ENCODE measurements at places on chromosomes 4 and X.

DNA sequence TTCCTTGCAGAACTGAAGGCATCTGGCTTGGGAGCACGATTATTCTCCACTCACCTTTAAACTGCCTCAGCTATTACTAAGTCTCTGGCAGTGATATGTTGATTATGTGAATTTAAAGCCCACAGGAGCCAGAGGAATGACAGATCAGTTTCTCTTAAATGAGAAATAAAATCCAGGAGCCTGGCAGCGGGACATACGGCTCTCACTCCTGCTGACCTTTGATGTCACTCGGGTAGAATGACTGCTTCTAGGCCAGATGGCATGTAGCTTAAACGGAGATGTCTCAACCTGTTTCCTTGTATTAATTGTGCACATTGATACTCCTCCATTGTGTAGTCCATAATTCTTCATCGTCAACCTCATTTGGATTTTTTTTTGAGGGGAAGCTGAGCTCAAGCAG is 4.0 kb upstream of the CBLL2 start:
- DNase-seq: no peak

GRCh38 chr4:142405021-142405694 is 440.9 kb downstream of the INPP4B start:
- DNase-seq: peak; percentile 63

DNA sequence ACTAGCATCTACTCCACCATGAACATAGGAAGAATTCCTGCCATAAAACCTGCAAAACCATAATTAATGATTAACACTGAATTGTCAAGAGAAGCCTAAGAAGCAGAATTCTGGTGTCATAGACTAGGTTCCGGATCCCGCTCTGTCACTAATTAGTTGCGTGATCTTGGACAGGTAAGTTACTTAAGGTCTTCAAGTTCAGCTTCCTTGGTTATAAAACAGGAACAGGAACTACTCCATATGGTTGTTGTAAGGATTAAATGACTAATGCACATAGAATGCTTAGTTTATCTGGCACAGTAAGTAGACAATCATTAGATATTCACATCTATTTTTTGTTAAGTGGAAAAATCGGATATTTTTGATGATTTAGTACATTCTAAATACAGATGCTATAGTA is 14.3 kb downstream of the G3BP2 start:
- DNase-seq: no peak

GRCh38 chr4:31474221-31474620 is 754.1 kb downstream of the PCDH7 start:
- DNase-seq: no peak

DNA sequence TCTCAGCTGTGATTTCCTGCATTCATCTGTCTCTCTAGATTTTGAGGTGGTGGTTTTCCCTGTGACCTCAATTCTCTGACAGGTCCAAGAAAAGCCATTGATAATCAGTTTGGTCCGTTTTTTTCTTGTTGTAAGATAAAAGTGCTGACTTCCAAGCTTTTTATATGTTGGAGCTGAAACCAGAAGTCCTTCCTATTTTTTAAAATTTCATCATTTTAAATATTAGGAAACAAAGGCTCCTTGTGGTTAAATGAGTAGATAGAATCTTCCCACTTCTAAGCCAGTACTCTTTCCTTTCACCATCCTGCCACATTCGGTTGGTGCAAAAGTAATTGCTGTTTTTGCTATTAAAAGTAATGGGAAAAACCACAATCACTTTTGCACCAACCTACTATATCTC is 18.3 kb downstream of the RNF175 start:
- DNase-seq: no peak

DNA sequence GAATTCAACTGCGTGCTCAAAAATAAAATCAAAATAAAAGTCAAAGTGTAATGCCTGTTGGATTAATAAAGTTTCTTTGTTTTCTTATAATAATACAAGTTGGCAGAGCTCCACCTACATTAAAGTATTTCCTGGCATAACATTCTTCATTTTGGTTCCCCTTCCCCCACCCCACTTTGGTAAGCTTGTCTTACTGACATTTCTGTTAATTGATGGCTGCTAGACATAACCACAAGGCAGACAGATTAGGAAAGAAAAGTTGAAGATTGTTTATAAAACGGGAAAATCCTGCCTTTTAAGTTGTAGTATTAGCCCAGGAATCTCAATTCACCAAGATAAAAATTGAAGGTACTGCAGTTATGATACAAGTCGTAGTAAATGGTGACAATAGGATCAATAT is 246.5 kb upstream of the RPS6KA3 start:
- DNase-seq: no peak

DNA sequence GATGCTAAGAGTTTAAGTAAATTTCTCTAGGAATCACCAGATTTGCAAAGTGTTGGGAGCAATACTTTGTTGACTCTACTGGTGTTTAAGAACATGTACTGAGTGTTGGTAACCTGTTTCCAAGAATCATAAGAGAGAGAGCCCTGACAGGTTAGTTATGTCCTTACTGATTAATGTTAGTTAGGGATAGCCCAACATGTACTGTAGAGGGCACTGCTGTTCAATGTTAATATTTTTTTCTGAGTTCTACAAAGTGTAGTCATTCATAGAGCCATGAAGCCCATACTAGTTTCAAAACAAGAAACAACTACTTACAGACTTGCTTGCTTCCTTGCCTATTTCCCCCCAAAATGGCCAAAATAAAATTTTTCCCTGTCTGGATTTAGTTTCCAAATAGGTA is 11.9 kb downstream of the TMPRSS11D start:
- no peak for DNase-seq

GRCh38 chr4:72743078-72743477 is 174.1 kb upstream of the ADAMTS3 start:
- no peak for DNase-seq

- peak; percentile 20 for DNase-seq
Measured at GRCh38 chrX:66638591-66639500, at the start of gene EDA2R. TSS of gene EDA2R (minus strand) at chrX:66639078. CDS start at chrX:66616020, 23,058 bp downstream.

DNA sequence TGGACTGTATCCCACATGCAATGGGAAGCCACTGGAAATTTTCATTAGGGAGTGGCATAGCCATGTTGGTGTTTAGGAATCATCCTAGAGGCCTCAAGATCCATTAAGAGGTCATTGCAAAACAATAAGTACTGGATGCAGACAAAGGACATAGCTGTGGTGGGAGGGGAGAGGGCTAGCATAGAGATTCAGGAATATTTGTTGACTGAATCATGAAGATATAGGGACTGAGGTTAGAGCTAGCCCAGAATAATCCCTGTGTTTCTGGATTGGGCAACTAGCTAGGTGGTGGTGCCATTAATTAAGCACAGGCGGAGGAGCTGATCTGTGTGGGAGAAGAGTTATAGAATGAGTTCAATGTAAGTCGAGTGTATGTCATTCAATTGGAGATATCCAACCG is 135.0 kb downstream of the RAB28 start:
- DNase-seq: no peak

GRCh38 chrX:11530621-11531020 is 135.1 kb downstream of the ARHGAP6 start:
- no peak for DNase-seq

DNA sequence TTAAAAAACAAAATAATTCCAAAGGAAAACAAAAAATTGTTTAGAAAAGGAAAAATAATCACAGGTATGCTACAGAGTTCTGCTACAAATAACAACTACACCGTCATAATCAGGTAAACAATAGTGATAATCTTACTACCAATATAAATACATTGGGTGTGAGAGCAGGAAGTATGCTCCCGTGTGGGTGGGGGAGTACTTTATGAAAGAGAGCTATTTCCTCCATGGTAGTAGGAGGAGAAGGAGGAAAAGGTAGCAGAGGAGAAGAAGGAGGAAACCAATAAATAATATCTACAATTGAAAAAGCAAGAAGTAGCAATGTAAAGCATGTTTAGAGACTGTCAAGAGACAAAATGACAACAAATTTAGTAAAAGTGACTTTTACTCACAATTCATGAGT is 35.1 kb downstream of the TEC start:
- DNase-seq: no peak

- DNase-seq: no peak
Measured at GRCh38 chr4:26135331-26135730, 185.5 kb upstream of the RBPJ start.

- no peak for DNase-seq
Measured at GRCh38 chrX:130055103-130055502, 55.2 kb downstream of the ELF4 start.

DNA sequence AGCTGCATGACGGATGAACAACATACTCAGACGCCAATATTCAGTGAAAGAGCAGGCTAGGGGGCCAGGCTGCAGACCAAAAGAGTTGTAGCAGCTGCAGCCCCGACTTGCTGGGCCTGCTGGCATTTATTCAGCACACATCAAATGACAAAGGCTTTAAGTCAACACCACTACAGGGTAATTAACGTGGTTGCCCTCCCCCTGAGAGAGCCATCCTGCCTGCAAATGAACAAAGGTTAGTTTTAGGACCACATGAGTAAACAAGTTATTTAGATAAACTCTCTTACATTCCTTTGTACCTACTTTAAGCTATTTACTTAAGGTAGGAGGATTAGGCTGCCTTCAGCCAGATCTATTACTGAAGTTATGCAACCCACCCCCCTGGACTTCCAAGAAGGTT is 1329.1 kb downstream of the PCDH18 start:
- DNase-seq: no peak

DNA sequence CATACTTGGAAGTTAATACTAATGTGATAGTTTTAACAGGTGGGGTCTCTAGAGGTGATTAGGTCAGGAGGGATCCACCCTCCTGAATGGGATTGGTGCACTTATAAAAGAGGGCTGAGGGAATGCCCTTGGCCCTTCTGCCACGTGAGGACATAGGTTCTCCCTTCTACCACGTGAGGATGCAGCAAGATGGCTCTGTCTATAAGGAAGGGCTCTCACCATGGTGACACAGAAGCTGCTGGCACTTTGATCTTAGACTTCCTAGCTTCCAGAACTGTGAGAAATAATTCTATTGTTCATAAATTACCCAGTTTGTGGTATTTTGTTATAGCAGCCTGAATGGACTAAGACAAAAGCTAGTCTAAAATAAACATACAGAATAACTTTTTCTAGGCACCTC is 1.0 kb downstream of the AADAT start:
- no peak for DNase-seq

GRCh38 chr4:5974321-5974720 is 43.9 kb downstream of the C4orf50 start:
- no peak for DNase-seq

DNA sequence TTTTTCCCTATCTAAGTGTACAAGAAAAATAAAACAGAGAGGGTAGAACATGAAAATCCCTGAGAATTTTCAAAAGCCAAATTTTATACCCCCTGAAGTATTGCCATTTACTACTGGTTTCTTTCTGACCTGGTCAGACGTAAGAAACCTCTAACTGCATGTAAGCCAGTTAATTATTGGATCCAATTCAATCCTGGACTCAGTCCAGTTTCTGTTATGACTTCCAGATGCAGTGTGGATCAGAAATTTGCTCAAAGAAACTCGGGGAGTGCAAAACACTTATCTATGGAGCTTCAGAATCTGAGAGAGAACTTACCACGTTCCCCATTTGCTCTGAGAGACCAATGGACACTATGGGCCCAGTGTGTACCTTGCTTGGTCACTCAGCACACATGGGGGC is 383.5 kb downstream of the KLHL4 start:
- DNase-seq: no peak

- no peak for DNase-seq
Measured at GRCh38 chr4:94642561-94642866, 115.2 kb upstream of the BMPR1B start.

GRCh38 chr4:157994863-157995262 is 178.0 kb downstream of the GASK1B start:
- DNase-seq: no peak

GRCh38 chr4:137541876-137542646 is 9.8 kb upstream of the PCDH18 start:
- DNase-seq: no peak

GRCh38 chr4:149785696-149786431 is 29.8 kb downstream of the IQCM start:
- DNase-seq: no peak

DNA sequence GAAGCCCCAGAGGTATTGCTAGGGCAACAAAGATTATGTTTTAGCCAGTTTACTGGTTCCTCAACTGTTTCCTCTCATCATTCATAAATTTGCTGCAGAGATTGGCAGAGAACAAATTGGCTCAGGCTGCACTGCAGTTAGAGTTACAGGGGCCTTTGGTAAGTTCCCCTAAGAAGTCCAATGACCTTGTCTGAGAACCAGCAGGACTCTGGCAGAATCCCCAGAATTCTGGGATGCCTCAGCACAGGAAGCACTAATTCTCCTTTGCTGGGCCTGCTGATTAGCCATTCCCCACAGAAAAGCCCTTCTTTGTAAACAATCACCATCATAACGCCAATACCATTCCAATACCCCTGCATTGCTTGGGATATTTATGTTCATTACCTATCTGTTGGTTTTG is 151.3 kb downstream of the USP46 start:
- DNase-seq: peak; percentile 1

- DNase-seq: no peak
Measured at GRCh38 chr4:2044119-2044485, 15.0 kb upstream of the NAT8L start.

DNA sequence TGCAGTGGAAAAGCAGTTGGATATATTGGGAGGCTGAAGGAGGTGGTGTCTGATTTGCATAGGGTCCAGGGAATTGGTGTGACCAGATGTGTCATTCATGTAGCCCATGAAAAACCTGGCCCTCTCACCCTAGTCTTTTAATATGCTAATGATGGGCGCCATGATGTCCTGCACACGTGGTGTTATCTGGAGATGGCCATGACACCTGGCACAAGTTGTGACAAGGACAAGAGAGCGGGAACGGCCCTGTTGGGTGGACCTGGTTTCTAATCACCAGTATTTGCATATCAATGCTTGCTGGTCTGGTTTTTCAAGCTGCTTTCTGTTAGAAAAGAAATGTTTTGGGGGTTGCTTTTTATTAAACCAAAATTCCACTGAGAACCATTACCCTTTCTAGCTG is 87.4 kb downstream of the ZXDA start:
- no peak for DNase-seq

DNA sequence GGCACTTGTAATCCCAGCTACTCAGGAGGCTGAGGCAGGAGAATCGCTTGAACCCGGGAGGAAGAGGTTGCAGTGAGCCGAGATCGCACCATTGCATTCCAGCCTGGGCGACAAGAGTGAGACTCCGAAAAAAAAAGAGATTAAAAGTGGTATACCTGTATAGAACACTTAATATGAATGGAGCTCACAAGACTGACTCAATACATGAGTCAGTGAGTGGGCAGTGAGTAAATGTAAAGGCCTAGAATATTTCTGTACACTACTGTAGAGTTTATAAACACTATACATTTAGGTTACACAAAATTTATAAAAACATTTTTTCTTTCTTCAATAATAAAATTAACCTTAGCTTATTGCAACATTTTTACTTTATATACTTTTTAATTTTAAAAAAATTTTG is 93.8 kb downstream of the CENPC start:
- DNase-seq: no peak

DNA sequence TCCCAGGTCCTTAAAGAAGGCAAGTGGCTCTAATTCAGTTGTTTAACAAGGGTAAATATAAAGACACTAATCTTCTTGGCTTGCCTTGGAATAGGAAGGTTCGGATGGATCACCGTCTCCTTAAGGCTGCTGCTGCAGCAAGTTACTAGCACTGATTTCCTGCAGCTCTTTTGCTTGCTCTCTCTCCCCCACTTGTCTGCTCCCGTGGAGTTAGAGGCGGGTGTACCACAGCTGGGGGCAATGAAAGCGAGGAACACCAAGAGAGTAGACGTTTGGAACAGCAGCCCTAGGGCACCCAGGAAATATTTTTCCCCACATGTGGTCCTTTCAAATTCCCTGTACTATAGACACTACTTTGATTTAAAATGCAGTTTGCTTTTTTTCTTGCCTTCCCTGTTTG is 202.2 kb downstream of the SH2D1A start:
- DNase-seq: no peak
